ENCODE measurements at places on chromosomes 2 and 18. TPM values are rescaled to one million over a fixed set of nuclear protein-coding genes. Genes with fewer than 3 reads are reported as not detected.

- no peak for DNase-seq
These were observed 15.0 kb upstream of the INO80C start for GRCh38 chr18:35512761-35513160.

- DNase-seq: no peak
These were observed 302.6 kb upstream of the SLC14A2 start for GRCh38 chr18:45312555-45313126.

SPDYA gene
- 0.13 TPM for total RNA-seq

GRHL1 gene
- 4.7 TPM for total RNA-seq

All from left lobe of liver (tissue), 2 donors.